ENCODE measurements at places on chromosomes 3 and 15. TPM values are rescaled to one million over a fixed set of nuclear protein-coding genes. Genes with fewer than 3 reads are reported as not detected.

The BDH1 gene
- total RNA-seq, result 3.5 TPM

The ACTC1 gene
- total RNA-seq, result 2.2 TPM

The GLCE gene
- total RNA-seq, result 16.9 TPM

The NSMCE3 gene
- total RNA-seq, result 4.5 TPM

The ASB14 gene
- not detected for total RNA-seq

The ATP10A gene
- 15.2 TPM for total RNA-seq

The ADGRG7 gene
- not detected for total RNA-seq

Measured in stomach (tissue), 19 donors.